ENCODE measurements at places on chromosomes 6 and 20. TPM values are rescaled to one million over a fixed set of nuclear protein-coding genes. Genes with fewer than 3 reads are reported as not detected.

HLA-DOA gene
- total RNA-seq = 3.4 TPM

EGFL8 gene
- 5.1 TPM for total RNA-seq

FBXO5 gene
- 71.2 TPM for total RNA-seq

TRIM40 gene
- total RNA-seq = not detected

SLC12A5 gene
- not detected for total RNA-seq

GRIK2 gene
- total RNA-seq = not detected

SLC35D3 gene
- not detected for total RNA-seq

KCNQ2 gene
- total RNA-seq = not detected

CNKSR3 gene
- total RNA-seq = not detected

MTCH1 gene
- 131 TPM for total RNA-seq

SUMO4 gene
- total RNA-seq = 8.5 TPM

TASP1 gene
- total RNA-seq = 8.6 TPM

FLRT3 gene
- total RNA-seq = not detected

SLPI gene
- total RNA-seq = 0.40 TPM

COL11A2 gene
- 0.53 TPM for total RNA-seq

BTNL2 gene
- not detected for total RNA-seq

C6orf132 gene
- 0.05 TPM for total RNA-seq

RIMS1 gene
- total RNA-seq = not detected

OPN5 gene
- not detected for total RNA-seq

LCA5 gene
- 0.15 TPM for total RNA-seq

IMPG1 gene
- total RNA-seq = not detected

KCNK5 gene
- total RNA-seq = 9.2 TPM

TP53TG5 gene
- not detected for total RNA-seq

RIPPLY2 gene
- not detected for total RNA-seq

AGER gene
- 27.6 TPM for total RNA-seq

BANF2 gene
- not detected for total RNA-seq

FOXC1 gene
- total RNA-seq = 0.08 TPM

BNIP5 gene
- not detected for total RNA-seq

GGTLC1 gene
- not detected for total RNA-seq

HTR1E gene
- total RNA-seq = not detected

CLVS2 gene
- total RNA-seq = not detected

MAS1 gene
- total RNA-seq = not detected

OR2B6 gene
- total RNA-seq = not detected

RAMACL gene
- total RNA-seq = 0.23 TPM

CCN6 gene
- total RNA-seq = not detected

SMLR1 gene
- total RNA-seq = not detected

GHRH gene
- not detected for total RNA-seq

JARID2 gene
- 28.4 TPM for total RNA-seq

BFSP1 gene
- total RNA-seq = 3.2 TPM

ANKS1A gene
- total RNA-seq = 8.8 TPM
